Kidney (tissue), 22 donors: ENCODE measurements at places on chromosomes 3 and 15. TPM values are rescaled to one million over a fixed set of nuclear protein-coding genes. Genes with fewer than 3 reads are reported as not detected.

CISH gene
- 59.4 TPM for polyA plus RNA-seq

FETUB gene
- not detected for polyA plus RNA-seq

PRSS50 gene
- polyA plus RNA-seq: 0.19 TPM

XCR1 gene
- not detected for polyA plus RNA-seq

TM4SF18 gene
- 14.2 TPM for polyA plus RNA-seq

NPAP1 gene
- polyA plus RNA-seq: 0.04 TPM

OR5K2 gene
- not detected for polyA plus RNA-seq

THSD4 gene
- 9.4 TPM for polyA plus RNA-seq

CACNA1D gene
- polyA plus RNA-seq: 3.7 TPM

C3orf20 gene
- polyA plus RNA-seq: not detected
